ENCODE measurements at places on chromosomes 5 and 9. TPM values are rescaled to one million over a fixed set of nuclear protein-coding genes. Genes with fewer than 3 reads are reported as not detected.

DNA sequence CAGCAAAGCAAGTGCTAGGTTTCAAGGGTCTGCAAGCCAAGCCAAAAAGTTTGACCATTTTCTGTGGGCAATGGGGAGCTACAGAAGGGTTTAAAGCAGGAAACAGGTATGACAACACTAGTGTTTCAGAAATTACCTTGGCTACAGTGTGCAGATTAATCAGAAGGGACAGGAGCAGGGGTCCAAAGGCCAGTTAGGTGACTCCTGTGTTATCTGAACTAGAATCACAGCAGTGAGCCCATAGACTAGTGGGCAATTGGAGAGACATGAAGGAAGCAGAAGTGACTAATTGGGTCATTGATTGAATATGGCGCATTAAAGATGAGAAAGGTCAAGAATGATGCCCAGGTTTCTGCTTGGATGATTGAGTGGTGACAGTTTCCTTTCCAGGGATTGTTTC is 41.4 kb upstream of the TGFBR1 start:
- DNase-seq: no peak

GRCh38 chr9:122217640-122218039 is 11.1 kb downstream of the LHX6 start:
- DNase-seq: no peak

DNA sequence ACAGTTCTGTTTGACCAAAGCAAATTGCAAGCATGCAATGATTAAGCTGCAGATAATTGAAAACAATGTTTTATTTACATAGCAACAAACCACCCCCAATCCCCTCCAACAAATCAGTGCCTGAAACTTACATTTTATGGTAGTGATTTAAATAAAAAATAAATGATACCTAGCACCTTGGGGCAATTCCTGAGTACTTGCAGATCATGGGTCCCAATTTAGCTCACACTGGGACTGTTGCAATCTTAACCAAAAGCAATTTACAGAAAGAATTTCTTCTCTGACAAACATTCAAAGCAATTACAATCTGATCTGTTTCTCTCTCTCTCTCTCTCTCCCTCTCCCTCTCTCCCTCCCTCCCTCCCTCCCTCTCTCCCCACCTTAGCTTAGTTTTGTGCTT is 345.7 kb upstream of the PCSK5 start:
- DNase-seq: no peak

DNA sequence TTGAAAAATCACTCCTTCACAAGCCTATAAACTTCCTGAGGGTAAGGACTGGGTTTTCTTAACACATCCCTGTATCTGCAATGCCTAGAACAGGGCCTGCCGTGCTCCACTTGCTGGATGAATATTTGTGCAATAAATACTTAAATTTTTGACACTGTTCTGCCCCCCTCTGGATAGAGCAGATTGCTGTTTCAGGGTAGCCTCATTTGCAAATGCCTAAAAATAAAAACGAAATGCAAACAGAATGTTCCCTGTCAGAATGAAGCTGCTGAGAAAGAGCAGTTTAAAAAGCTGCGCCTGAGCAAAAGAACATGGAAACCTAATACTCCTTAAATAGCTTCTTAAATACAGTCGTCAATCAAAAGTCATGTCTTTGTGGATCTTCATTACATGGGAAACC is 385.3 kb downstream of the PRELID2 start:
- no peak for DNase-seq

- DNase-seq: no peak
These were observed 31.3 kb upstream of the HSPA9 start for GRCh38 chr5:138606378-138607064.

DNA sequence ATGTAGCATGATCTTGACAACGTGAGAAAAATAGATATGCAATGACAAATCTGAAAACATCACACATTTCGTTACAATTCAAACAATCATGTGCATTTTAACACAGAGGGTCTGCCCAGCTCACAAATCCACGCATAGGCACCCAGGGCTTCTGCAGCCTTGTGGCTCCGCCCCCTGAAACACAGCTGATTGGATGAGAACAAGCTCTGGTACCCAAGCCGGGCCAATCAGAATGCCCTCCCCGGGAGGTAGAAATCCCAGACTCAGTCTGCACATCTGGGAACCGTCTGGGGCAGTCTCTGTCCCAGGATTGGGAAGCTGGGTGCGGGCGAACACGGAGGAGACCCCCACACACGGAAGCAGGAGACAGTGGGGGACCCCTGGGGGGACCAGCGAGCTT is 137.5 kb downstream of the GAPVD1 start:
- DNase-seq: no peak

- DNase-seq: no peak
These were observed 1145.4 kb upstream of the NUDT12 start for GRCh38 chr5:104708027-104708426.

DNA sequence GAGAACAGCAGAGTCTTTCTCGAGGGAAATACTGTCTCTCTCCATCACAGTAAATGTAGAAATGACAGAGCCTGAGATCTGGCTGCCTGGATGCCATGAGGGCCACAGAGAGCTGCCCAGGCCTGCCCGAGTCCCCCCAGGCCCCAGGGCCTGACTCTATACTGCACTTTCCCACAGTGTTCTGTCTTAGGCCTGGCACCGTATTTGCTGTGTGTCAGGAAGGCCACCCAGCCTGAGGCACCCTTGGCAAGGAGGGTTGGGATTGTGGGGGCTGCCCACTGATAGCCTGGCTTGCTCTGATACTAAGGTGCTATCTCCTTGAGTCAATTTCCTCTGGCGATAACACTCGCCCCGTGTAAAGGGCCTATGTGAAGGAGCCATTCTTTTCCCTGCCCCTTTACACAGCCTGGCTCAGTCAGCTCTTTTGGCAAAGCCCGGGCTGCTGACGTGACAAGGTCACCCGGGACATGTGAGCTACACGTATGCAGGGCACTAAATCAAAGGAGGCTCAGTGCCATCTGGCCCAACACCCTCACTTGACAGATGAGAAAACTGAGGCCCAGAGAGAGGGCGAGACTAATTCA is 630.1 kb upstream of the KLF4 start:
- no peak for DNase-seq

DNA sequence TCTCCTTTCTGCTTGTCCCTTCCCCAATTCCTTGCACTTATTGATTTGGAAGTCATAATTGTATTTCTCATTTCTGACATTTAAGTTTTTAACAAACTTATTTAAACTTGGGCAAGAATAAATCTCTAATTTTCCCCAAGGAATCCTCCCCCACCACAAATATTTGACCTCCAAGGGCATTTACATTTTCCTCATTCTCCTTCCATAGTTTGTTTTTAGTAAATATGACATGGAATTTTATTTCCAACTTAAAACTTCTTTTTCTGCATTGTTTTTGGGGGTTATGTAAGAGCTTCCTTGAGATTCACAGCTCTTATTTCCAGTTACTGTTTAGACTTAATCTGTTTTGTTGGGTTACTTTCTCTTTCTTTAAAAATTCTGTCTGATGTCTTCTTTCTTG is 64.9 kb downstream of the ZNF618 start:
- DNase-seq: no peak

DNA sequence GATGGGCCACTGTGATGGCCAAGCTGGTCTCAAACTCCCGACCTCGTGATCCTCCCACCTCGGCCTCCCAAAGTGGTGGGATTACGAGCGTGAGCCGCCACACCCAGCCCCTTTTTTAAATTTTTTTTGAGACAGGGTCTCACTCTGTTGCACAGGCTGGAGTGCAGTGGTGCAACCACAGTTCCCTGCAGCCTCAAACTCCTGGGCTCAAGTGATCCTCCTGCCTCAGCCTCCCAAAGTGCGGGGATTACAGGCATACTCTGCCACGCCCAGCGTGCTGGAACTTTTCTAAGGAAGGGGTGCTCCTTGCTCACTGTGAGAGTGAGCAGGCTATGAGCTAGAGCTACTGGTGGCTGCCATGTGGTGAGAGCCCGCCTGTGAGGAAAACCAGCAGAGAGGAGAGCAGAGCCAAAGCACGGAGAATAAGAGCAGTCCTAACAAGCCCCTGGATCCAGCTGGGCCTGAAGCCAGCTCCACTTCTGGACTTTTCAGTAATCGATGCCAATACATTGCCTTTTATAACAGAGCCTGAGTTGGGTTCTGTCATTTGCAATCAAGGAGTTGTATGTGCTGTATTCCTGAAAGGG is 75.5 kb upstream of the UNC5A start:
- DNase-seq: no peak

The NUDT12 gene
- total RNA-seq: 15.5 TPM

- no peak for DNase-seq
These were observed 30.4 kb downstream of the RUSC2 start for GRCh38 chr9:35520364-35520710.

GRCh38 chr5:60076746-60077145 is 183.2 kb upstream of the PDE4D start:
- no peak for DNase-seq

The JAKMIP2 gene
- 0.69 TPM for total RNA-seq

The ANKDD1B gene
- 0.17 TPM for total RNA-seq

The FXN gene
- 15.5 TPM for total RNA-seq

DNA sequence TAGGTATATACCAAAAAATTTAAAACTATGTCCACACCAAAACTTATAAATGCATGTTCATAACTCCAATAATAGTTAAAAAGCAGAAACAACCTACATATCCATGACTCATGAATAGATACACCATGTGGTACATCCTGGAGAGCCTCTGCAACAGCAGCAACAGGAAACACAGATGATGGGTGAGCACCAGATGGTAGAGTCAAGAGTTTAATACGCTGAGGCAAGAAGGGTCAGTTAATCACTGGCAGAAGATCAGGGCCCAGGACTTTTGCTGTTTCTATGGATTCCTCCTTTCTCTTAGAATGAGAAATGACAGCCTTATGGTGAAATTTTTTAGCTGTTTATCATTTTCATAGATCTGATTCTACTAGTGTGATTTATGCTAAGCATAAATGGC is 351.8 kb upstream of the ADAMTSL1 start:
- no peak for DNase-seq

- DNase-seq: no peak
These were observed 202.0 kb upstream of the NR3C1 start for GRCh38 chr5:143605403-143606005.

- DNase-seq: no peak
These were observed 16.2 kb downstream of the GDF9 start for GRCh38 chr5:132850066-132850465.

The ARHGEF39 gene
- total RNA-seq: 7.5 TPM

- no peak for DNase-seq
These were observed 268.2 kb downstream of the ISL1 start for GRCh38 chr5:51651476-51651875.

DNA sequence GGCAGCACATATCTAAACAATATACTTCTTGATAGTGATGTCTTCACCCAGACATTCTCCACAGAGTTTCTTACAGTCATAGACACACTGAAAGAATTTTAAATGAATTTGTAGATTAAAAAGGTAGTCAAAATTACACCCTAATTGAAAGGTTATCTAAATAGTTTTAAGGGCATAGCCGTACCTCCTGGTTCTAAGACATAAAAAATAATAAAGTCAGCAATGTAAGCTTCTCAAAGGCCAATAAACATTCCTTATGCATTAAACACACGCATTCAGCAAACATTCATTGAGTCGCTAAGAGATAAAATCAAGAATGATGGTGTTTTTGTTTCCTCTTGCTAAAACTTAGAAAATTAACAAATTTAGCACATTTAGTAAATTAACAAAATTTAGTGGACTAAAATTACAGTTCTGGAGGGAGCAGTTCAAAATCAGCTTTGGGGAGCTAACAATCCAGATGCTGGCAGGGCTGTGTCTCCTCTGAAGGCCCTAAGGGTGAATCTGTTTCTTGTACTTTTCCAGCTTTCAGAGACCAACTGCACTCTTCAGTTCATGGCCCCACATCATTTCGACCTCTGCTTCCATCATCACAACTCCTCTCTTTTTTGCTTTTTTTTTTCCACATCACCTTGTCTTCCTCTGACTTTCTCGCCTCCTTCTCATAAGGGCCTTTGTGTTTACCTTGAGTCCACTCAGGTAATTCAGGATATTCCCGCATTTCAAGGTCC is 516.5 kb downstream of the DNAH5 start:
- DNase-seq: no peak

- no peak for DNase-seq
These were observed 42.7 kb upstream of the RARS1 start for GRCh38 chr5:168443533-168443932.

The RLN2 gene
- not detected for total RNA-seq

GRCh38 chr5:143229896-143230675 is 173.4 kb downstream of the NR3C1 start:
- no peak for DNase-seq

The POLE3 gene
- total RNA-seq: 127 TPM

The EQTN gene
- total RNA-seq: not detected

The HSPB3 gene
- not detected for total RNA-seq

The IRF1 gene
- total RNA-seq: 11.7 TPM

DNA sequence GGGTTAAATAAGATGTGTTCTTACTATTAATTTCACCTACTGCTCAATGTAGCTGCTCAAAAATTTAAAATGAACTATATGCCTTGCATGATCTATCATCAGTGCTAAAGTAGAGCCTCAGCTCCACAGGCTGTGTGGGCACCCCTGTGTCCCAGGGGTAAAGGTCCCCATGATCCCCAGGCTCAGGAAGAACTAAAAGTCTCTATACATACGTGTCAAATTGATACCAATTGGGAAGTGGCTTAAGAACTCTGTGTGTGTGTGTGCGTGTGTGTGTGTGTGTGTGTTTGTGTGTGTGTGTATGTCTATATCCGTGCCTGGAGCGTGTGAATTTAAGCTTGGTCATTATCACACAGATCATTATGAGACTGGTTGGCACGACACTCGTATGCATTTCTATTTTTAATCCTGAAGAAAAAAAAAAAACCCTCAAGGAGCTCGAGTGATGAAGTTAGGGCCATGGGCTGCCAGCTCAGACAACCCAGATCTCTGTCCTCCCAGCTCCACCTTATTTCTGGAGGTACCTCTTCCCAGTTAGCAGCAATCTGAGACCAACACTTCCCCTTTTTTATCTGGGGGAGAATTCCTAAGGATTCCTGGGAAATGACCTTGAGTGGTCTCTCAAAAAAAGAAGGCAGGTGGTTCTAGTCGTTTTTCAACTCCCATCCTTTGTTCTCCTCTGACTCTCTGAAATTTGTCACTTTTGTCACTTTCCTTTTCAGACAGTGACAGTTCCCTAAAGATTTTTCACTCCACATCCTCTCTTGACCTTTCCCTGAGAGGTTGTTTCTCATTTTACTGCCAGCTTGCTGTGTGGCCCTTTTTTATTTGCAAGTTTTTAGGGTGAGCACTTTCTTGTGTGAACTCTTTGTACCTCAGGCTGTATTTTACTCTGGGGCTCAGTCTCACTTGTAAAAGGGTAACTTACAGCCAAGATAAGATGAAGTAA is 45.7 kb upstream of the CTXN3 start:
- no peak for DNase-seq

The BNC2 gene
- total RNA-seq: 5.8 TPM

All from NCI-H460 (cell line).